ENCODE measurements at places on chromosomes 5 and 9.

- DNase-seq: no peak
Measured at GRCh38 chr5:73764586-73764985, 138.6 kb downstream of the ARHGEF28 start.

DNA sequence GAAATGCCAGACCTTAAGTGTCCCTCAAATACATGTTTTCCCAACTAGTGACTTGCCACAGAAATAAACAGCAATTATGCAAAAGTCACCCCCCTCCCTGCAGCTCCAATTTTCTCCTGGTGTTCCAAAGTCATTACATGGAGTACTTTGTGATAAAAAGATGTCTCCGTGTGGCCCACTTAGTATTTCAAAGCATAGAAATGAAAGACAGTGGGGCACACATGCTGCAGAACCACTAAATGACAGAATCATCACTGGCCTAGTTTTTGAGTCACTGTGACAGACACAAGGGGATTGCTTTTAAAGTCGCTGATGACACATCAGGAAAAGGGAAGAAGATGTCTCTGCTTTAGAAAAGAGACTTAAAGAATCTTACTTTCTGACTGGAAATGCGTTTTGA, 323.4 kb downstream of the PSAT1 start:
- DNase-seq: no peak

- no peak for DNase-seq
Measured at GRCh38 chr9:5790923-5791322, 42.0 kb downstream of the ERMP1 start.

GRCh38 chr5:164501344-164501743, 995.9 kb downstream of the MAT2B start:
- DNase-seq: no peak

DNA sequence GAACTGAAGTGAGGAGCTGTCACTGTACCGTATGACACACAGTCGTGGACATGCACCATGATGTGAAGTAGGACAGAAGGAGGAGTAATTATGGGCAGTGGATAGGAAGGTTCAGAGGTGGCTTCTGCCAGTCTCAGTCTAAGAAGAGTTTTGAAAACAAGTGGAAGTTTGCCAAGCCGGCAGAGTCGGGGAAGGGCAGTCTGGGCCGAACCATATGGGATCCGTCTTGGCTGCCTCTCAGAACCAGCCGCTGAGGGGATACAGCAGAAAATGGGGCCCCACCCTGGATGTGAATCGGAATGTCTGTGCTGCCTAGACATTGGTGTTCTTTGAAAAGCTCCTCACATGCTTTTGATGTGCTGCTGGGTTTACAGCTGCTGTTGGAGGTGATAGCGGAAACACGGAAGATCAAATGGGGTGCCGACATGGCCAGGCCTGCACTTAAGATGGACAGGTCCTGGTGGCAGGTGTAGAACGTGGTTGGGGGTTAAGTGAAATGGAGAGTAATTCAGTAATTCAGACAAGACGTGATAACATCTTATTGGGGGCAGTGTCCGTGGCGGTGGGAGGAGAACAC, 11.2 kb downstream of the SNX18 start:
- no peak for DNase-seq

GRCh38 chr5:173673295-173674101, 57.0 kb upstream of the BOD1 start:
- no peak for DNase-seq

- DNase-seq: no peak
Measured at GRCh38 chr5:133932441-133933168, 35.8 kb downstream of the C5orf15 start.

- peak; percentile 63 for DNase-seq
Measured at GRCh38 chr5:136133222-136133921, 727 bp downstream of the SMAD5 start.

- no peak for DNase-seq
Measured at GRCh38 chr5:50738864-50739263, 72.4 kb downstream of the PARP8 start.

- DNase-seq: no peak
Measured at GRCh38 chr5:179798771-179799643, 5.2 kb downstream of the LTC4S start.

GRCh38 chr5:10441083-10441991, at the start of gene ROPN1L:
TSS of gene ROPN1L (plus strand) at chr5:10441879. CDS start at chr5:10442168, 289 bp downstream.
- peak; percentile 92 for DNase-seq

DNA sequence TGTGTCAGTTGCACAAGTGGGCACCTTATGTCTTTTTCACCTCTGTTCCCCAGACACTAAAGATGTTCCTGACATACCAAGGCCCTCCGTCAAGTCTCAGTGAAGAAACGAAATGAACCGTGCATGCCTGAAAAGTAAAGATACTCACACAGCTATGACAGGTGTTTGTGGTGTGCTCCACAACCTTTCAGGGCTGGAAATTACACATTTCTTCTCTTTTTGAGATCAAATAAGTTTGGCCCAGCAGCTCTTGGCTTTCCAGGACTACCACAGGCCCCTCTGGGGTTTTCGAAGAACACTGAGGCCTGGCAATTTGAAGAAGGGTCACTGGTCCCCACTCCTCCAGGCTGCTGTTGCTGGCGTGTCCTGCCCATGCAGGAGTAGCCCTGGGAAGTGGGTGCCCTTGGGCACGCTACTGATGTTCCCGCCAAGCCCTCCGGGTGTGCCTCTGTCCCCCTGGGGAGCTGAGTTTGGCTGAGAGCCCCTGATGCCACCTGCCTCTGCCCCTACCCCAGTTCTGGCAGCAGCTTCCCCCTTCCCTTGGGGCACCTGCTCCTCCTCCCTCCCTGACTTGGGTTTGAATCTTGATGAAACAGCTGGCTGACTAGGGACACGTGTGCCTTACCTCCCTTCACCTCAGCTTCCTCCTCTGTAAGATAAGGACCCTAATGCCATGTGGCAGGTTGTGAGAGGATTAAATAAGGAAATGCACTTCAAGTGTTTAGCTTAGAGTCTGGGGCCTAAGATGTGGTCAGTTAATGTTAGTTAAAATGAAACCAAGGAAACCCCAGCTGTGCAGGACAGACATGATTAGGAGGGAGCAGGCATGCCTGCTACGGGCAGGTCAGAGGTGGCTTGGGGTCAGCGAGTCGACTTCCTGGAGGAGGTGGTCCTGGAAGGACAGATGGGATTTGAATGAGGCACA, 49.1 kb upstream of the GADD45G start:
- no peak for DNase-seq

DNA sequence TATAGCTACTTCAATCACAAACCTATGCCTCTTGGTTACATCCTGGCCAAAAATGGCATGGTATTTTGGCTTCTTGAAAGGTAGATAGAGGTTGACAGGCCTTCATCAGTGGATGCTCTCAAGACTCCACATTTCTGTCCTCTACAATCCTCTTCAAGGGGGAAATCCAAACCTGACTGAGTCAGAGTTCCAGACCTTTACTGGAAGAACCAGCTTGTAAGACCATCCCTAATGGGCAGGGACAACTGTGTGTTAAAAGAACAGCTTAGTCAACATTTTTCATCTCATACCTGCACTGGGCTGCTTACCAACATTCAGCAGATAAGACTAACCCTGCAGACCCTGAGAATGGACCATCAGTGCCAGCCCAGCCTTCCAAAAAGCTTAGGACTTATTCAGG, 155.7 kb downstream of the CDK5RAP2 start:
- no peak for DNase-seq

- no peak for DNase-seq
Measured at GRCh38 chr9:96604004-96604319, 15.7 kb downstream of the CDC14B start.

DNA sequence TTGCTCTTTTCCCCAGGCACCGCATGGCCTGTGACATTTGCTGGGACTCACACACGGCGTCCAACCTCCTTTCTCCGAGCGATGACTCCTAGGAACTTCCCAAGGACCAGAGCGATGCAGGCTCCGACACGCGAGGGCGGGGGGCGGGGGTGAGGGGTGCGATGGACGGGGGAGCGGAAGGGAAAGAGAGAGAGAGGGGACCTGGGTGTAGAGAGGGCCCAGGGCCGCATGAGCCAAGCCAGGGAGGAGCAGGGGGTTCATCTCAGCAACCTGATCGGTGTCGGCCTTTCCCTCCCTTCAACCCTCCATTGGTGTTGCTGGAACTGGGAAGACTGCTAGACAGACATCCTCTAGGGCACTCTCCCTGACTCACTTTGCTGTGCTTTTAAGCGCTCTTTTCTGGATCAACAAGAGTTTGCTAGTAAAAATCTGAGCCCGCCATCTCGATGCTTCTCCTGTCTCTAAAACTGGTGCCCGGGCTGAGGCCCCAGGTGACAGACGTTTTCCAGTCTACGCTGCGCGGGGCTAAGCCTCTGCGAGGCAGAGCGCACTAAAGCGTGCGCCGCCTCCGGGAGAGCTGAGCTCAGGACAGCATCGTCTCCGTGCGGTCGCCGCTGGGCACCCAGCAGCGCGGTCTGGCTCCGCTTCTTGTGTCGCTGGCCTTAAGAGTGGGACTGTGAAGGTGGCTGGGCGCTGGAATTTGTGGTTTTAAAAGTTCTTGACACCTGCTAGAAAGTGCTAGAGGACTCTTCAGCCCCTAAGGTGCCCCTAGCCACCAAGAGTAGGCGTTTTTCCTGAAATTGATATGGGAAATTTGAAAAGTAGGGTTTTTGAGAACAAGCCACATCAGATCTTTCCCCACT, 1.0 kb upstream of the TSLP start:
- DNase-seq: no peak

- DNase-seq: peak; percentile 22
Measured at GRCh38 chr5:56964173-56964572, 12.2 kb upstream of the MIER3 start.

DNA sequence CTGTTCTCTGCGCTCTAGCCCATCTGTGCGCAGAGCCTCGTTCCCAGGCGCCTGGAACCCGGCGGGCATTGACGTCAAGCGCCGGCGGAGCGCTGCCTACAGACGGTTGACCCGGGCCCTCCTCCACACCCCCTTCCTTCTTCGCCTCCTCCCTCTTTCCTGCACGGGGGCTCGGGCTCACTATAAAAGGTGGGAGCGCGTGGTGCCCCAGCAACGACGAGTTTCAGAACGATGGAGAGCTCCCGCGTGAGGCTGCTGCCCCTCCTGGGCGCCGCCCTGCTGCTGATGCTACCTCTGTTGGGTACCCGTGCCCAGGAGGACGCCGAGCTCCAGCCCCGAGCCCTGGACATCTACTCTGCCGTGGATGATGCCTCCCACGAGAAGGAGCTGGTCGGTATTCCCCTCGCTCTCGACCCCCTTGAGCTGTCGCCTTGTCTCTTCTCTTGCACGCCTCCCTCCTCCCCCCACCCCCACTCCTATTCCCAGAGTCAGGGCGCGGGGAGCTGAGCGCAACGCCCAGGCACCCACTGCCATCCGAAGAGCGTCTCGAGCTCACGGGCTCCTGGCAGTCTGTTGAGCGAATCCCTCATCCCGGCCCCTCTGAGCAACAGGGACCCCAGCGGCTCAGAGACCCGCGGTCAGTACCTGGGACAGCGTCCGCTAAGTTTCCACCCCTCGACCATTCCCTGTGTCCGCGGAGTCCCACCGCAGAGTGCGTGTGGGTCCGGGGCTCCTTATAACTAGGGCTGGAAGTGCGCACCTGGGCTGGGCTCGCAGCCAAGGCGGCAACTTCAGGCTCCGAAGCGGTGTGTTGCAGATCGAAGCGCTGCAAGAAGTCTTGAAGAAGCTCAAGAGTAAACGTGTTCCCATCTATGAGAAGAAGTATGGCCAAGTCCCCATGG, at the start of gene CARTPT:
CARTPT (plus strand) TSS at position 213 of the 902 bp plus-strand sequence; CDS start at position 232, 19 bp downstream.
- no peak for DNase-seq

DNA sequence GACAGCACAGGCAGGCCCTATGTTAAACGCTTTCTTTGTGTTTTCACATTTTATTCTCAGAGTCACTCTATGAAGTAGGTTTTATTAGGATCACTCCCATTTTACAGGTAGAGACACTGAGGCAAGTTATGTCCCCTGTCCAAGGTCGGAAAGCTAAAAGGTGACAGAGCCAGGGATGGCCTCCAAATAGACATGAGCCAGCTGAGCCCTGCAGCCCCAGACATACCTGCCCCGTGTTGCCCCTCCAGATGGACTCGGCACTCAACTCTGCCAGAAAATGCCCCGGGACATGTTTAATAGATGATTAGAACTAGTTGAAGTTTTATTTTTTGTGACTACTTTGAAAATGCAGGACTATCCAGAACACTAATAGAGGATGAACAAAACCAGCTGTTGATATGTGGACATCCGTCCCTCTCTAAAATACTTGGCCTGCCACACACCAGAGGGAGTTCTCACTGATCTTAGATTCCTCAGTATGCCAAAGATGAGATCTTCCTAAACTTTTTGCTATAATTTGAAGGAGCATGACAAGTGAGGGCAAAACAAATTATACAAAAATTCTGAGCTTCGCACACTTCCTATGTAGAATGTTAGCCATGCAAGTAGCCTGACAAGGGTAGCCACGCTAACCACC, 258.6 kb upstream of the ADAMTS16 start:
- no peak for DNase-seq

GRCh38 chr5:109396965-109397364, 12.8 kb downstream of the PJA2 start:
- no peak for DNase-seq

- no peak for DNase-seq
Measured at GRCh38 chr9:33818847-33819500, 2.0 kb downstream of the UBE2R2 start.

GRCh38 chr5:126139086-126139485, 284.1 kb upstream of the GRAMD2B start:
- DNase-seq: no peak

DNA sequence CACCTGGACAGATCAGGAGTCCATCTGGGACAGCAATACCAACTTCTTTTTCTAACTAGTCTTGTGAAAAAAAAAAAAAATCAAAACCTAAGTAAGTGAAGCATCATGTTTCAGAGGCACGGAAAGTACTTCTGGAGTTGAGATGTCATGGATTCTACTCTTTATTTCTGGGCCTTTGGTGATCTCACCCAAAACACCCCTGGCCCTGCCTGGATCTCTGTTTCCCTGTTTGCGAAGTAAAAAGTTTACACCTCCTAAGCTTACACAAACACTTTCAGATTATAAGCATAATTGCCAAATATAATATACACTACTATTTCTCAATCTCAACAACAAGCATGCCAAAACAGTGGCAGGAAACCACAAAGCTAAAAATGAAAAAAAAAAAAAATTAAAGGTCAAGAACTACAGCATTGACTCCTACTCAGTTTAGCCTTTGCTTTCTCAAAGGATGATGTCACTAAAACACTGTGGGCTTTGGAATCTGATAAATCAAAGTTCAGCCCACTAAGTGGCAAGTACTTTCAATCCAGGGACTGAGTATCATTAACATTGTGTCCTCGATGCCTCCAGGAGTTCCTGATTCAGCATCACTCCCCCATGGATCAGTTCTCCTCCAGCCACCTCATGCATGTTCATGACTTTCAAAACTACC, 291.9 kb downstream of the NFIB start:
- no peak for DNase-seq

Data from right lung (tissue), 10 donors.